ENCODE measurements at places on chromosomes 6 and 20.

GRCh38 chr6:126020305-126021050, 34.1 kb downstream of the TRMT11 start:
- no peak for DNase-seq

GRCh38 chr6:149907317-149907716, 9.4 kb upstream of the RAET1E start:
- no peak for DNase-seq

DNA sequence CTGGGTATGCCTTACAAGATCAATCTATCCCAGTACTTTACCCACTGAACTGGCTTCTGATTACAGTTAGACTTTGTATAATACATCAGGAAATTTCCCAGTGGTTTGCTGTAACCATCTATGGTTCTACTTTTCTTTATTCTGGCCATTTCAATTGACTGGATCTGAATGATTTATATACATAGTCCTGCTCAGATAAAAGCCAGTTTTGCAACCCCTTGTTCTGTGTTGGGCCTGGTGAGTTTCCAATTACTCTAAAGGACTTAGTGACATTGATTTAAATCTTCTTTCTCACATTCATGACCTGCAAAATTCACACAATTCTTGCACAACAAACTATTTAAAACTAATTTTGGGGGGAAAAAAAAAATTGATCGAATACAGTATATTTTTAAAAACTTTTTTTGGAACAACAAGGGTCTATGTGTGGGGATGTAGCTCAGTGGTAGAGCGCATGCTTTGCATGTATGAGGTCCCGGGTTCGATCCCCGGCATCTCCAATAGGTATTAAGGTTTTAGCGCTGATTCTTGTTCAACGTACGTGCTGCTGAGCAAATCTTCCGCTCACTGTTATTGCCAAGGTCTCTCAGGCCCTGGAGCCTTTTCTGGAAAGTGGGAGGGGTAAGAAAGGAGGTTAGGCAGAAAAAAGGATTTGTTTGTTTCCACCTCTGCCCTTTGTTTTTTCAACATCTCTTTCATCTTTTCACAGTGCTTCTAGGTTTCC, 117.5 kb downstream of the GPX5 start:
- peak; percentile 54 for DNase-seq

- DNase-seq: no peak
These were observed 297.3 kb downstream of the PHACTR1 start for GRCh38 chr6:13013681-13014503.

DNA sequence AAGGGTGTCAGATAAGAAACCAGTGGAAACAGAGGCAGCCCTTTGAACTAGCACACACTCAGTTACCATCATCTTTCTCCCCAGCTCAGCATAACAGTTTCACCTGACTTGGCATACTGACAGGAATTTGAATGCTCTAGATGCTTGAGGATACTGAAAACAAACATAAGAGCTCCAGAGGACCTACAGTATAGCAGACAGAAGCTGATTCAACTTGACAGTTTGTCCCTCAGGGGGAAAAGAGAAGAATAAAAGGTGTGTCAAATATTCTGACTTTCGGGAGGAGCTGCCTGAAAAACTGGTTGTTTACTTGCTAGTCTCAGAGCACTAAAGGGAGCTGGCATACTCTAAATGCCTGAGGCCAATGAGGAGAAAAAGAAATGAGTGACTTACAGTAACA, 35.1 kb downstream of the EYS start:
- no peak for DNase-seq

DNA sequence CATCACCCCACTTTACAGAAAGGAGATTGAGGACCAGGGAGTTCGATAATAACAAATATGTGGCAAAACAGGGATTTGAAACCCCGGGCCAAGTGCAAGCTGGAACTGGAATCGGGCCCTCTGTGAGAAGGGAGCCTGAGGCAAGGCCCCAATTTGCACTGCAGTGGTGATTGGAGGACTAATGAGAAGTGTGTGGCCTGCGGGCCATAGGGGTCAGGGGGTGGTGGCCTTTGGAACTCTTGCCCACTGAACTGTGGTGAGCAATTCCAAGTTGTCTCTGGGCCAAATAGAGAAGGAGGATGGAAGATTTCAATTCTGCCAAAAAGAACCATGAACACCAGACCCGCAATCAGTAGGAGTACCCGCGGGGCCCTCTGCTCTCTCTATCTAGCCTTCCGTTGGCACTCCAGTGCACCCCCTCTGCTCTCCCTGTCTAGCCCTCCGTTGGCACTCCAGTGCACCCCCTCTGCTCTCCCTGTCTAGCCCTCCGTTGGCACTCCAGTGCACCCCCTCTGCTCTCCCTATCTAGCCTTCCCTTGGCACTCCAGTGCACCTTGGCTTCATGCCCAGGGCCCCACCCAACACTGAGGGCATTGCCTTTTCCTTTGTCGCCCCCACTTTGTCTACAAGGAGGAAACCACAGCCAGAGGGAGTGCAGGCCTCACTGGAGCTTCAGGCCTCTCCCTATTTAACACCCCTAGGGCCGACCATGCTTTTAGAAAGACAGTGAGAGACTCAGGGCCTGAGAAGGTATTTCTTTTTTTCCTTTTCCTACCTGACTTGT, 6.0 kb upstream of the PTPRA start:
- no peak for DNase-seq

DNA sequence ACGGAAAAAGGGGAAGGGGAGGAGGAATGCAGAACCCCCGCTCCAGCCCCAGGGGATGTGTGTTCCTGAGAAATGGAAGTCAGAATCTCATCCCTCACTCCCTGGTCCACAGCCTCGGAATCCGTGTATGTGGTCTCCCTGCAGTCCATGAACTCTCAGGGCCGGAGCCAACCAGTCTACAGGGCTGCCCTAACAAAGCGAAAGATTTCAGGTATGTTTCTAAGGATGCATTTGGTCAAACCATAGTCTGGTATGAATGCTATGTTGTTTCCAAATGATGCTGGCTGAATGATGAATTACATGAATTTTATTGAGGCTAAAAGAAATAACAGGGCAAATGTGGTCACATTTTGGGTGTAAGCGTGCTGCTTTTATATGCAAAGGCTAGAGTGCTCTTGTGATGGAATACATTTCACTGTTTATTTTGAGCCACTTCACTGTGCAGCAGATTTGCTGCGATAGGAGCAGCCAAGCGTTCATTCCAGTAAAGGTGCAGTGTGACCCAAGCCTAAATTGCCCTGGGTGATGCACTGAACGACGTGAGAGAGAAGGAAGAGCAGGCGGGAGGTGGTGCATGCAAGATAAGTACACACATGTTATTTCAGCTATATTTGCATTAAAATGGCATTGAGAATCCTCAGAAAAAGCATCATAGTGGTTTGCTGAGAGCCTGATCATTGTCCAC, 52.4 kb downstream of the FNDC1 start:
- DNase-seq: no peak

DNA sequence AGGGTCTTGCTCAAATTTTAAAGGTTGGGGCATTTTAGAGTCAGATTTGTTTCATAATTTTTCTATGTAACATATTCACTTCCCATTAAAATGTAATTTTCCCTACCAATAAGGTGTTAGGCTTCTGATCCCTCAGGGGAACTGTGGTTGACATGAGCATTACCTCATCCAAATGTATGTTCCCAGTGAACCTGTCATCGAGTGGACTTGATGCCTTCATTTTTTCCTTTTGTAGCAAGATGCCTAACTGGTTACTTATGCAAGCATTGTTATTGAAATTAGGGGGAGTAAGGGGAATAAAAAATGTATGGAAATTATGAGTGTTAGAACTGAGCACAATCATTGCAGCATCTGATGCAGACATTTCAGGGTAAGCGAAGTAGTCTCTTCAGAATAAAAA, 360.5 kb downstream of the BCKDHB start:
- no peak for DNase-seq

Measured in NT2/D1 (cell line).